ENCODE measurements at places on chromosomes 7 and 10.

GRCh38 chr10:3765146-3765545 is 19.9 kb downstream of the KLF6 start:
- no peak for DNase-seq

- DNase-seq, result peak; percentile 53
These were observed 5.7 kb downstream of the BLVRA start for GRCh38 chr7:43764039-43764761.

- DNase-seq, result peak; percentile 98
These were observed 122.7 kb downstream of the MAD1L1 start for GRCh38 chr7:2109936-2110609.

DNA sequence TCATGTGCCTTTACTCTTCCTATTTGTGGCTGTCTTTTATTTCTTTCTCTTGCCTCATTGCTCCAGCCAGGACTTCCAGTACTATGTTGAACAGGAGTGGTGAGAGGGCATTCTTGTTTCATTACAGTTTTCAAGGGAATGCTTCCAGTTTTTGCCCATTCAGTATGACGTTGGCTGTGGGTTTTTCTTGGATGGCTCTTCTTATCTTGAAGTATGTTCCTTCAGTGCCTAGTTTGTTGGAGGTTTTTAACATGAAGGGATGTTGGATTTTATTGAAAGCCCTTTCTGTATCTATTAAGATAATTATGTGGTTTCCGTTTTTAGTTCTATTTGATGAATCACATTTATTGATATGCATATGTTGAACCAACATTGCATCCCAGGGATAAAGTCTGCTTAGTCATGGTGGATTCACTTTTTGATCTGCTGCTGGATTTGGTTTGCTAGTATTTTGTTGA is 96.8 kb downstream of the GLCCI1 start:
- DNase-seq, result peak; percentile 98

DNA sequence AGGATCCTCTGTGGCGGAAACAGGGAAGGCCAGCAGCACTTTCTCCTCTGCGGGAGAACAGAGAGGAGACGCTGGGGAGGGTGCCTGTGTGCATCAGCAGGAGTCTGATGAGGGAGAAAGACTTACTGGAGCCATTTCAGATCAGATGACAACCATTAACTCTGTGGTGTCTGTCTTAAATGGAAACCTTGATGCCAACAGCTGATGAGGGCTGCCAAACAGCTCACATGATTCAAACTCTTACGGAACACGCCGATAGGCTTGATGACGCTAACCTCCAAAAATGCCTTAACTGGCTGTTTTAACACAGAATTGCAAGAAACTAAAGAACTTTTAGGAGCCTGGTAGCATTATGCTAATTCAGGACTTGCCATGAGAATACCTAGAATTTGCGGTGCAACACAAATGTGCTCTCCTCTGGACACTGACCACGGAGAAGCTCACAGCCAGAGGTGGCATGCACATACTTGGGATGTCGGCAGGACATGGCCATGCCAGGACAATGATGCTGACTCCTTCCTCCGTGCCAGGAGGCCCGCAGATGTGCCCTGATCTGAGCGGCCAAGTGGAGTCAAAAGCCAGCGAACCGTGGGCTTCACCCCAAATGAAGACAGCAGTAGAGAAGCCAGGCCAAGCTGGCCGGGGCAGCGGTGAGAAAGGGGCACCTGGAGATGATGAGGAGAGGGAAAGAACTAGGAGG is 154.9 kb downstream of the ZMYND11 start:
- peak; percentile 11 for DNase-seq

- peak; percentile 40 for DNase-seq
These were observed 2.3 kb upstream of the CREB5 start for GRCh38 chr7:28409716-28410627.

DNA sequence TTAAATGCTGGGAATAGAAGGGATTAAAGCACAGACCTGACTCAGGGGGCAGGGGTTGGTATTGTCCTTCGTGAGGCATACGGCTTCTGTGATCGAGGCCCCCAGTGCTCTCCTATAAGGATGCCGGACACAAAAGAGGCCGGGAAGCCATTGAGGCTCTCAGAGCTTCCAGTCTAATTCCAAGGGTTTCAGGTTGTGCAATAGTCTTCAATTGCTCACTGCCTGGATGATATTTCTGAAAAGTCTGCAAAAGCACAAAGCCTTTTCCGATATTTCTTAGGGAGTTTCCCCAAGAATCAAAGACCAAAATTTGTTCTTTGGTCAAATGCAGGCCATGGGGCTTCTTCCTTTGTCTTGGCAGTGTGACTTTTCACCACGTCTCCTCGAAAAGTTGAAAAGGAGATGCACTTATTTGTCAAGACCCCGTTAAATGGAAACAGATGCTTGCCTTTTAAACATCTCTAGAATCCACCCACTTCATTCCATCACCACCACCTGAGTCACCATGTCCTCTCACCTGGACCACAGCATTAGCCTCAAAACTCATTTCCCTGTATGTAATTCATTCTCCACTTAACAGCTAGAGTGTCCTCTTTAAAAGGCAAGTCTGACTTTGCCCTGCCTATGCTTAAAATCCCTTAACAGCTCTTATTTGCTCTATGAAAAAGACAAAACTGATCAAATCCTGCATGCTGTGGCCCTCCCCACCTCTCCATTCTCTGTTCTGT is 134.8 kb upstream of the NAMPT start:
- DNase-seq, result peak; percentile 13

- DNase-seq, result no peak
These were observed 36.7 kb upstream of the UBE2H start for GRCh38 chr7:129989466-129989865.
